ENCODE measurements at places on chromosomes 7 and 10.

DNA sequence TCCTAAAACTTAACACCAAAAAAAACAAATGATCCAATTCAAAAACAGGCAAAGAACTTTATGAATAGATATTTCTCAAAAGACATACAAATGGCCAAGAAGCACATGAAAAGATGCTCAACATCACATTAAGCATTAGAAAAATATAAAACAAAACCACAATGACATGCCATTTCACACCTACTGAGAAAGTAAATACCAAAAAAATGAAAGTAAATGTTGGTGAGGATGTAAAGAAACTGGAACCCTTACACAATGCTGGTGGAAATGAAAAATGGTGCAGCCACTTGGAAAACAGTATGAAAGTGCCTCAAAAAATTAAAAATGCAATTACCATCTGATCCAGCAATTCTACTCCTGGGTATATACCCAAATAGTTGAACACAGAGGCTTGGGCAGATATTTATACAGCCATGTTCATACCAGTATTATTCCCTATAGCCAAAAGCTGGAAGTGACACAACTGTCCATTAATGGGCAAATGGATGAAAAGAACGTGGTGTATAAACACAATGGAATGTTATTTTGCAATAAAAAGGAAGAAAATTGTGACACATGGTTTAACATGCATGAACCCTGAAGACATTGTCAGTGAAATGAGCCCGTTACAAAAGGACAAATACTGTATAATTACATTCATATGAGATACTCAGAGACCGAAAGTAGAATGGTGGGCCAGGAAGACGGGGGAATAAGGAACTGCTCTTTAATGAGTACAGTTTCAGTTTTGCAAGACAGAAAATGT, 89.0 kb downstream of the JMJD1C start:
- DNase-seq: no peak

- no peak for DNase-seq
Observed at GRCh38 chr10:13335881-13336280, 12.2 kb downstream of the SEPHS1 start.

- DNase-seq: no peak
Observed at GRCh38 chr7:98022531-98022930, 32.5 kb upstream of the OCM2 start.

DNA sequence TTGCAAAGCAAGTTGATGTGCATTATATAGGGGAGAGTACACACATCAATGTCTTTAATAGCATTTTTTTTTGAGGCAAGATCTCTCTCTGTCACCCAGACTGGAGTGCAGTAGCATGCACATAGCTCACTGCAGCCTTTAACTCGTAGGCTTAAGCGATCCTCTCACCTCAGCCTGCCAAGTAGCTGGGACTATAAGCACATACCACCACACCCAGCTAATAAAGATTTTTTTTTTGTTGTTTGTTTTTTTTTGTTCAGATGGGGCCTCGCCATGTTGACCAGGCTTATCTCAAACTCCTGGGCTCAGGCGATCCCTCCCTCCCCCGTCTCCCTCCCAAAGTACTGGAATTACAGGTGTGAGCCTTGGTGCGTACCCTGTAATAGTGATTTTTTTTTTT, 1.5 kb downstream of the UMAD1 start:
- no peak for DNase-seq

- peak; percentile 2 for DNase-seq
Observed at GRCh38 chr7:2496375-2496774, 20.2 kb upstream of the GRIFIN start.

DNA sequence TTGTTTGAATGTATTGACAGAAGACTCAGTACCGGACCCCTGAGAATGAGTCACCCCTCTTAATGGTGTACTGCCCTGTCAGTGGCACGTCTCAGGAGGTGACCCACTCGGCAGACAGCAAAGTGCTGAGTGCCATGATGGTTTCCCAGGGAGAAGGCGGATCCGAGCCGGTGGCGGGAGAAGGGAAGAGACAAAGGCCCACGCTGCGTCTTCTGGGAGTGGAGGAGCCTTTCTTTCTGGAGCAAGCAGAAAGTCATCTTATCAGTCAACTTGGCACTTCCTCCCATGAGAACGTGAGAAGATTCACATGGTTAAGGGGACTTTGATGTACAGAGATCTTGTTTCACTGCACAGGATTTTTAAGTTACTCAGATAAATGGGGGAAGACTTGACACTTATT, 14.6 kb upstream of the PPP2R2D start:
- no peak for DNase-seq

- peak; percentile 74 for DNase-seq
Observed at GRCh38 chr10:13347500-13348156, 465 bp downstream of the SEPHS1 start.

DNA sequence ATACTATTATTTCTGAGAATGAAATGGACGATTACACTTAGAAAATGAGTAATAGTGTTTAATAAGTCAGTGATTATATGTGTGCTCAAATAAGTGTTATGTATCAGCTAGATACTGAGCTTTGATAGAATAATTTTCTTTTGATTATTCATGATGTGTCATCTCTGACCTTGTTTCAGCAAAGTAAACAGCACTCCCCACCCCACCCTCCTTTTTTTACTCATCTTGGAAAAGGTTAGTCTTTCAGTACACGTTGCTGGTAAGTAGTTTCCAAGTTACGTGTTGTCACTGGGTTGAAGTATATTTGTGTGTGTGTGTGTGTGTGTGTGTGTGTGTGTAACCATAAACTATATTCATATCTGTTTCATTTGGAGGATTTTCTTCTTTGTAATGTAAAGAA, 84.1 kb downstream of the GNAI1 start:
- no peak for DNase-seq

- no peak for DNase-seq
Observed at GRCh38 chr7:157797361-157797760, 460.6 kb downstream of the DNAJB6 start.

- DNase-seq: no peak
Observed at GRCh38 chr7:45402480-45403218, 171.5 kb upstream of the ADCY1 start.

Data from endothelial cell (in vitro differentiated cells).